Keratinocyte (primary cell): ENCODE measurements at places on chromosomes 1 and 21.

DNA sequence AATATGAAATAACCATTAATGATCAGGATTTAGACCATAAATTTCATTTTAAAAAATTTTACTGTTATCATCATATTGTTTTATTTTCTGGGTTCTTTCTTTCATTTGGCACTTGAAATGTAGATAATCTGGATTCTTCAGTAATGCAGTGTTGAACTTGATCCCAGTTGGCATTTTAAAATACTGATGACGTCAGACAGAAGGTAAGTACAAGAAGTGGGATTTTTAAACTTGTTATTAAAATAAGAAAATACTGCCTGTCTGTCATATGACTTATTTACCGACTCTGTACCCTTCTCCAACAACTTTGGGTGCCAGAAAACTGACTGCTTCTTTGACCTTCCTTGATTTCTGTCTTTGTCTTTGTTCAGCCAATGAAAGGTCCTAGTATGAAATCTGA lies 415.1 kb upstream of the NEGR1 start:
- no peak for DNase-seq

DNA sequence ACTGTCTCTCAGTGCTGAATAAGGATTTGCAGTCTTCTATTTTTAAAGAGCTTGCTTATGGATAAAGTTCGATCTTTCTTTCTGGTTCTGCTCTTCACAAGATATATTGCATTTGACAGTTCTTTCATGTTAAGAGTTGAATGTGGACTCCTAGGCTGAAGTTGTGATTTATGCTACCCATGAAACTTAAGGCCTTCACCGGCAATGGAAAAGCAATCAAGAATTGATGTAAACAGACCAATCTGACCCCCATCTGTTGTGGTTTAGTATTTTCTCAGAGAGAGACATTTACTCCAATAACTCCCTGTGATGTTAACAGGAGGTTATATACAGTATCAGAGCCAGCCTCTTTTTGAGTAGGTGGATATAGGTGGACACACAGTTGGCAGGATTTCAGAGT lies 165.8 kb downstream of the PAPPA2 start:
- DNase-seq: no peak

DNA sequence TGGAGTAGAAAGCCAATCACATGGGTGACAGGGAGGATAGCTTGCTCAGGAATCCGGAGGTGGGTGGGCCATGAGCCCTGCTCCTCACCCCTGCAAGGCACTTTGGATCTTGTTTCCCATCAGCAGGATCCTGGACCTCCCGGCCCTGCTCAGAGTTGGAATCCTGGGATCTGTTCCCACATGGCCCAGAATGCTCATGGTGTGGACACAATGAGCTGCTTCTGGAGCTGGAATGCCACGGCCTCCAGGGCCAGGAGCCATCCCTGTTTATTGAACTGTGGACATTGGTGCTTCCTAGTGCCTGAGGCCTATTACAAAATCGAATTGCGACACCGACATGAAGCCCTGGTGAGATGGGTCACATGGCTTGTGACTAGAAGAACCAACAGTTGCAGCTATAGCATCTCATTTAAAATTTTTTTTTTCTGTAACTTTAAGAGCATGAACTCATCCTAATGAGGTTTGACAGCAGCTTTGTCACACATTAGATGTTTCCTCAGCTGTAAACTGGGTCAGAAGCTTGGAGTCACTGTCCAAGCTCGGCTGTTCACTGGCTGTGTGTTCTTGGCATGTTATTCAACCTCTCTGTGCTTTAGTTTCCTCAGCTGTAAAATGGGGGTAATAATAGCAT lies 40.4 kb upstream of the GOLT1A start:
- no peak for DNase-seq

DNA sequence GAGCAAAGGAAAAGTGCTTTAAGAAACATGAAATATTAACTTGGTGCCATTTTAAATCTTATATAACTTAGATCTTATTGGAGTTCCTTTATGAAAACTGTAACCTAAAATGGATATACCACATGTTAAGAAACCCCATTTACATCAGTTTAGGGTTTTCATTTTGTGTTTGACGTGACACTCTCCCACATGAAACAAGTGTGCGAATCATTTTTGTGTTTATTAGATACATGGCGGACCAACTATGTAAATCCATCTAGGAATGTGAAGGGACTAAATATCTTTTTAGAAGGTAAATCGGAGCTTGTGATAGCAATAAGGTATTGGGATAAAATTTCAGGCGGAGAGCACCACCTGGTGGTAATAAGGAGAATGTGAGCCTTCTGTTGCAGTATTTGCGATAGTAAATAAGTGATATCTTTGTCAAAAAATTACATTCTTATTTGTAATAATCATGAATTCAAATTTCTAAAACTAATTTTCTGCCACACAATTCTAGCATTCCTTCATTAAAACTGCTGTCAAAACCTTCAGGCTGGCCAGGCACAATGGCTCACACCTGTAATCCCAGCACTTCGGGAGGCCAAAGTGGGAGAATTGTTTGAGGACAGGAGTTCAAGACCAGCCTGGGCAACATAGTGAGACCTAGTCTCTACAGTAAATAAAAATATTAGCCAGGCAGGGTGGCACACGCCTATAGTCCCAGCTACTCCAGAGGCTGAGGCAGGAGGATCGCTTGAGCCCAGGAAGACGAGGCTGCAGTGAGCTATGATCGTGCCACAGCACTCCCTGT lies 31.3 kb downstream of the SMAP2 start:
- peak; percentile 38 for DNase-seq

GRCh38 chr1:236303675-236304074 lies 21.9 kb upstream of the ERO1B start:
- DNase-seq: no peak

DNA sequence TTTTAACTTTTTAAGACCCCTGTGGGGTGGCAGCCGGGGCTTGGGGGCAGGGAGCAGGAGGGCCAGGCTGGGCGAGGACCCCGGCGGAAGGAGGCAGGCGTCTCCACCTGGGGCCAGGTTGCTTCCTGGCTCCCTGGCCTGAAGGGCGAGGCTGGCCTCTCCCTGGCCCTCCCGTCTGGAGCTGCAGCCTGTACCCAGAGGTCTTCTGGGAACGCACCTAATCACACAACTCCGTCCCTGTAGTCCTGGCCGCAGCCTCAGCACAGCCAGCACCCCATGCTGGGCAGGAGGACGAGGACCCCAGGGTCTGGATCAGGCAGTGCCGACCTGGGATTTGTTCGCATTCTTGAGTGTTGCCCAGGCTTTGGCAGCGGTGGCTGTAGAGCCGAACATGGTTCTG lies 14.1 kb upstream of the TTC34 start:
- DNase-seq: no peak

DNA sequence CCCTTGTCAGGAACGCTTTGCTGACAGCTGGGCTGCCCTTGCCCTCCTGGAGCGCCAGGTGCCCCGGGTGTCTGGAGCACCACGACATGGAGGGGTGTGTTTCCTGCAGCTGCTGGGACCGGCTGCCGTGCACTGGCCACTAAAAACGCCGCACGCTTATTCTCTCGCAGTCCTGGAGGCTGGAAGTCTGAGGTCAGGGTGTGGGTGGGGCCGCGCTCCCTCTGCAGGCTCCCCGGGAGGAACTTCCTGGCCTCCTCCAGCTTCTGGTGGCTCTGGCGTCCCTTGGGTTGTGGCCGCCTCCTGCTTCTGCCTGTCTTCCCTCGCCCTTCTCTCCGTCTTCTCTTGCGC lies 28.0 kb upstream of the PLCH2 start:
- no peak for DNase-seq

- DNase-seq: no peak
These were observed 174.8 kb downstream of the TNFSF18 start for GRCh38 chr1:172875892-172876291.

DNA sequence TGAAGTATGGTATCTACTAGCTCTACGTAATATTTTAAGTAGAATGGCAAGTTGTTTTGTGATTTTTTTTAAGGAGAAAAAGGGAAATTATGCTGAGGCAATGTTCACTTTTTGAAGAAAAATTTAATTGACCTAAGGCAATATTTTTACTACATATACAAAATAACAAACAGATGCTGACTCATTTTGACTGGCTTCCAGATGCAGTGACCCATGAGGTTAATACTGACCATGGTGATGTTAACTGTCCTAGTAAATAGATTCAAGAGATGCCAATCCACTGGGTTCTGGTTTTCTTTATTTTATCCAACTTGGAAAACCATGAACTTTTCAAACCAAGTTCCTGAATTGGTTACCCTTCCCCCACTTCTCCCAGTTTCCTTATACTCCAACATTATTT lies 154.9 kb downstream of the CRB1 start:
- DNase-seq: no peak

DNA sequence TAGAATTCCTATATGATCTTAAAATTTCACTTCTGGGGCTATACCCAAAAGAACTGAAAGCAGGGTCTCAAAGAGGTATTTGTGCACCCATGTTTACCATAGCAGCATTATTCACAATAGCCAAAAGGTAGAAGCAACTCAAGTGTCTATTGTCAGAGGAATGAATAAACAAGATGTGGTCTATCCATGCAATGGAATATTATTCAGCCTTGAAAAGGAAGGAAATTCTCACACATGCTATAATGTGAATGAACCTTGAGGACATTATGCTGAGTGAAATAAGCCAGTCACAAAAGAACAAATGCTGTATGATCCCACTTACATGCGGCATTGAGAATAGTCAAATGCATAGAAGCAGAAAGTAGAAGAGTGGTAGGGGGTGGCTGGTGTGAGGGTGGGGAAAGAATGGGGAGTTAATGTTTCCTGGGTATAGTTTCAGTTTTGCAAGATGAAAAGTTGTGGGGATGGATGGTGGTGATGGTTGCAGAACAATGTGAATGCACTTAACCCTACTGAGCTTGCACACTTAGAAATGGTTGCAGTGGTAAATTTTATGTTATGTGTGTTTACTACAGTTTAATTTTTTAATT lies 122.4 kb downstream of the TOMM20 start:
- no peak for DNase-seq

DNA sequence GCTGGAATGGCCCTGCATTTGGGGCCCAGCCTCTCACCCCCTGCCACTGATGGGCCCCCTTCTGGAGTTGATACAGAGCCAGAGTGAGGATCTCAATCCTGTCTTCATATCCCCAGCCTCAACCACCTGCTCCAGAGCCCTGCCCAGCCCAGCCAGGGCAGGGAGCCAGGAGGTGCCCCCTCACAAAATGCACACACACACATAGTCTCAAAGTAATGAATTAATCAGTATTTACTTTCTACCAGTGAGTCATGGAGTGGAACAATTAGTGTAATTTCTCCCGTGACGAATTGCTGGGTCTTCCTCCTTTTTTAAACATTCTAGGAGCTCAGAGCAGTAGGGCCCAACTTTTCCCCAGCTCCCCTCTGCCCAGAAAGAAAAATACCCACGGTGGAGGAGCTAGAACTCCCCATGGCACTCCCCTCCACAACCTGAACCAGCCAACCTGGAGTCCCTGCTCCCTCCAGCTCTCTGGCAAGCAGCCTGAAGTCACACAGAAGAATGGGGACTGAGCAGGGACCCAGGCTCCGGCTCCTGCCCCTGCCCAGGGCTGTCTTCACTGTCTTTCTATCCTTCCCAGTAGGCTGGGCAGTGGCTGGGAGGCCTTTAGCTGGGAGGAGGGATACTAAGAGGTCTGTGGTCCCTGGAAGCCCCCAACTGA lies 29.3 kb downstream of the SDC3 start:
- DNase-seq: no peak

DNA sequence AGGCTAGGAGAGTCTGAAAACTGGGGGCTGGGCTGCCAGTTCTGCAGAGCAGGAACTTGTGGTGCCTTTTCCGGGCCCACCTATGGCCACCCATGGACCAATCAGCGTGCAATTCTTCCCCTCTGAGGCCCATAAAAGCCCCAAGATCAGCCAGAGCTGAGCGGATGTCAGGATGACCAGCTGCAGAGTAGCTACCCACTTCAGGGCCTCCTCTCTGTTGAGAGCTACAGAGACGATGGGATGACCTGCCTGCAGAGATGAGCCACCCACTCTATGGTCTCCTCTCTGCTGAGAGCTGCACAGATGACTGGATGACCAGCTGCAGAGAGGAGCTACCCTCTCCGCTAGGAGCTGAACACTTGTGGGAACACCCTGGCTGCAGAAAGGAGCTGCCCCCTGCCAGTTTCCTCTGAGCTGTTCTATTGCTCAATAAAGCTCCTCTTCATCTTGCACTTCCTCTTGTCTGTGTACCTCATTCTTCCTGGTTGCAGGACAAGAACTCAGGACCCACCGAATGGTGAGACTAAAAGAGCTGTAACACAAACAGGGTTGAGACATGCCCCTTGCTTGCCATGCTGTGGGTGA lies 12.8 kb upstream of the AADACL4 start:
- DNase-seq: no peak

DNA sequence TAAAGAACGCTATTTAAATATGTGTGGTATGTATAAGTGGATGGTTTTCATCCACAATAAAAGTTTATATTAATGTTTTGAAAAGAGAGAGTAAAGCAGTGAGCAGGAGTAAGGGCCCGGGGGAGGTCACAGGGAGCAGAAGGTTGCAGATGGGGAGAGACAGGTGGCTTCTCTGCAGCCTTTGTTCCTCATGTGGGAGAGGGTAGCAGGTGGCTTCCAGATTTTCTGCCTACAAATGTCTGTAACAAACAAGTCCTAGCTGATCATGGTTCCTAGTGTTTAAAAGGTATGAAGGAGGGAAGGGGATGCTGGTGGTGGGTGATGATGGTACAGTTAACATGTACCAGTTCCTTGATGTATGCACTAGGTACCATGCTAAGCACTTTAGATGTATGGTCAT lies 18.8 kb downstream of the QSOX1 start:
- no peak for DNase-seq

DNA sequence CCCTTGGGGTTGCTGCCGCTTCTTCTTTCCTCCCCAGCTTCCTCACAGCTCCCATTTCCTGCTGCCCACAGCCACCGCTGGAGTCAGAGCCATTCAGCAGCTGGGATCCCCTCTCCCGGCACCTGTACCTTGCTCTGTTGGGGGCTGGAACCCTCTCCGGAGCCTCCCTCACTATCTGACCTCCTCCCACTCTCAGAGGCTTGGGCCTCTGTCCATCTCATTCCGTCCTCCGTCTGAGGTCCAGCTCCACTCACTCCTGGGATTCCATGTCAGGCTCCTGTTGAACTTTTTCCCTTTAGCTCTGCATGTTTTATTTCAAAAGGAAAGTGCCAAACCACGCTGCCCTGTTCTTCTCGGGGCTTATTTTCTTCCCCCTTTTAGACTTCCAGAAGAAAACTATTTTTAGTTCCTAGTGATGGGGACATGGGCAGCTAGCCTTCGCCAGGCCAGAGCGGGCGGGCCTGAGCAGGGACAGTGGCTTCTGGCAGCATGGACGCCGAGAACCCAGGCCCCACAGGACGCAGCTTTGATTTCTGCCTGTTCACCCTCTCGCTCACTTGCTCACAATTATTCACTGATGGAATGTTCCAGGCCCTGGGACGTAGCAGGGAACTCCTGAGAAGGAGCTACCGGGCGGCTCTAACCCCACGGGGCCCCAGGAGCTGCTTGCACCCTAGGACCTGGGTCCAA lies 79.2 kb downstream of the ARHGEF10L start:
- no peak for DNase-seq

GRCh38 chr1:61782771-61783170 lies 40.5 kb downstream of the PATJ start:
- DNase-seq: no peak

- no peak for DNase-seq
These were observed 113.5 kb downstream of the PRDM2 start for GRCh38 chr1:13813398-13814012.

- DNase-seq: no peak
These were observed 51.2 kb downstream of the OPTC start for GRCh38 chr1:203544978-203545816.

GRCh38 chr1:8075511-8076051 lies 49.5 kb upstream of the ERRFI1 start:
- DNase-seq: no peak
